ENCODE measurements at places on chromosomes 4 and X. TPM values are rescaled to one million over a fixed set of nuclear protein-coding genes. Genes with fewer than 3 reads are reported as not detected.
A peak's percentile ranks its signal among the peaks of the same experiment; 100 is the strongest.

The ZFP42 gene
- not detected for total RNA-seq

The LAGE3 gene
- total RNA-seq: 52.0 TPM

The PDE5A gene
- total RNA-seq: 39.7 TPM

DNA sequence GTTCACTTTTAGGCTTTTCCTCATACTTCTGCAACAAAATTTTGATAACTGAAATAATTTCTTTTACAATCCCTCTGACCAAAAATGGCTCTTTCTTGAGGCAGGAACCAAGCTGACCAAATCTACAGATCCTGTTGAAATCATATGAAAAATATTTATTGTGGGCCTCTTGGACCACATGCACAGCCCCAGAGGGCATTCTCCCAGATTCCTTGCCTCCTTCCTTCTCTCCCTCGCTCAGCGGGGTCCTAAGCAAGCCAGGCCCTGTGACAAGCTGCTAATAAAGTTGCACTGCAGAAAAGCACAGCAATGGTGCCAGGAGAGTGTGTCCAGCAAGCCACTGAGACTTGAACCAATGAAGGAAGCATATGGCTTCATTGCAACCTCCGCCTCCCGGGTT is 40.7 kb downstream of the PRDM5 start:
- no peaks in the 10 kb centered on the region for H3K27me3 ChIP-seq
- no peak overlapping the region for H3K4me3 ChIP-seq
- no peak for DNase-seq

- H3K36me3 ChIP-seq: no peaks in the 10 kb centered on the region
- H3K4me3 ChIP-seq: no peak overlapping the region
- DNase-seq: no peak
- H3K27me3 ChIP-seq: no peaks in the 10 kb centered on the region
These were observed 58.3 kb downstream of the GPRIN3 start for GRCh38 chr4:89249313-89249712.

GRCh38 chr4:1751919-1752283 is 30.6 kb downstream of the TACC3 start:
- no peaks in the 10 kb centered on the region for H3K27me3 ChIP-seq
- no peaks in the 10 kb centered on the region for H3K36me3 ChIP-seq
- no peak overlapping the region for H3K27ac ChIP-seq
- no peak for DNase-seq
- H3K4me3 ChIP-seq: no peak overlapping the region

DNA sequence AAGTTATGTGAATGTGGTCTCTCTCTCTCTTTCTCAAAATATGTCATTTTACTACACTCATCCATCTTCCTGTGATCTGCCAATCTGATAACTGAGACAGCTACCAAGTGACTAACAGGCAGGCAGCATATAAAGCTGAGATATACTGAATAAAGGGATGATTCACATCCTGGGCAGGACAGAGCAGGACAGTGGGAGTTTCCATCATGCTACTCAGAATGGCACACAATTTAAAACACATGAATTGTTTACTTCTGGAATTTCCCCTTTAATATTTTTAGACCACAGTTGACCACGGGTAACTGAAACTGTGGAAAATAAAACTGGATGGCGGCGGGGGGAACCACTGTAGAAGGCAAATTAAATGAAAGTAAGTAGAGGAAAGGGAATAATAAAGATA is 58.6 kb upstream of the DCTD start:
- H3K4me1 ChIP-seq: no peaks in the 10 kb centered on the region
- no peak for DNase-seq
- H3K4me3 ChIP-seq: no peak overlapping the region
- no peak overlapping the region for H3K27ac ChIP-seq
- H3K27me3 ChIP-seq: no peaks in the 10 kb centered on the region

DNA sequence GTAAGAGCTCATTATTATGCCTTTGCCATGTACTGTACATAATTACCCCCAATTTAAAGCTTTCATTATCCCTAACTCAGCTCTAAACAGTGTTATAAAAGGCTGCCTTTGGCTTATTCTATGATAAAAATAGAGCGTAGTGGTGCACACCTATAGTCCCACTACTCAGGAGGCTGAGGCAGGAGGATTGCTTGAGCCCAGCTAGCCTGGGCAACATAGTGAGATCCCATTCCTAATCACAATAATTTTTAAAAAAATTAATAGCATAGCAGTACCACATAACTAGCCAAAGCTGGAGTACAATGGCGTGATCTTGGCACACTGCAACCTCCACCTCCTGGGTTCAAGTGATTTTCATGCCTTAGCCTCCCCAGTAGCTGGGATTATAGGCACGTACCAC is 112.4 kb downstream of the PDS5A start:
- no peaks in the 10 kb centered on the region for H3K4me1 ChIP-seq
- H3K27me3 ChIP-seq: no peaks in the 10 kb centered on the region
- no peak for DNase-seq
- no peak overlapping the region for H3K4me3 ChIP-seq
- H3K36me3 ChIP-seq: peaks cover 31% of the 10 kb centered on the region

DNA sequence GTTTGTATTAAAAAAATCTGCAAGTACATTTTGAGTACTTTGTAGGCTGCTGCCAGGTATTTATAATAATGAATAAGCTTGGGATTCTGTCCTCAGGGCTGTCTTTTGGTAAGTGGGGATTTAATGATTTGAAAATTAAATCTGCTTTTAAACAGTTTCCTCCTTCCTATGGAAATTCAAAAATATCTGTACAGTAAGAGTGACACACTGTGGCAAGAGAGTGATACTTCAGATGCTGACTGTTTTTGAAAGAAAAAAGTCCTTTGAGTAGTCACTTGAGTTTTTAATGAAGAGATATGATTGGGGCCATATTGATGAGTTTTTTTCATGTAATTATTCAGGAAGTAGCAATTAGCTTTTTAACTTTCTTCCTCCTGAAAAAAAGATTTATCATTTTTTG is 49.2 kb downstream of the SMARCAD1 start:
- H3K27ac ChIP-seq: no peak overlapping the region
- H3K4me3 ChIP-seq: no peak overlapping the region
- no peaks in the 10 kb centered on the region for H3K4me1 ChIP-seq

DNA sequence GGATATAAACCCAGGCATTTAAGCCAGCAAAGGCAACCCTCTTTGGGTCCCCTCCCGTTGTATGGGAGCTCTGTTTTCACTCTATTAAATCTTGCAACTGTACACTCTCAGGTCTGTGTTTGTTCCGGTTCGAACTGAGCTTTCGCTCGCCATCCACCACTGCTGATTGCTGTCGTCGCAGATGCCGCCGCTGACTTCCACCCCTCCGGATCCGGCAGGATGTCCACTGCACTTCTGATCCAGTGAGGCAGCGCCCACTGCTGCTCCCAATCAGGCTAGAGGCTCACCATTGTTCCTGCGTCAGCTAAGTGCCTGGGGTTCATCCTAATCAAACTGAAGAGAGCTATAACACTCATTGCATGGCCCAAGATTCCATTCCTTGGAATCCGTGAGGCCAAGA is 49.2 kb downstream of the ENOPH1 start:
- no peak overlapping the region for H3K27ac ChIP-seq
- H3K4me3 ChIP-seq: no peak overlapping the region
- H3K4me1 ChIP-seq: no peaks in the 10 kb centered on the region
- H3K27me3 ChIP-seq: no peaks in the 10 kb centered on the region
- no peaks in the 10 kb centered on the region for H3K36me3 ChIP-seq

- no peaks in the 10 kb centered on the region for H3K27me3 ChIP-seq
- H3K27ac ChIP-seq: no peak overlapping the region
- H3K4me3 ChIP-seq: no peak overlapping the region
- peak; percentile 38 for DNase-seq
- peaks cover 23% of the 10 kb centered on the region for H3K36me3 ChIP-seq
- H3K4me1 ChIP-seq: no peaks in the 10 kb centered on the region
These were observed 6.4 kb downstream of the ELK1 start for GRCh38 chrX:47643926-47644325.

DNA sequence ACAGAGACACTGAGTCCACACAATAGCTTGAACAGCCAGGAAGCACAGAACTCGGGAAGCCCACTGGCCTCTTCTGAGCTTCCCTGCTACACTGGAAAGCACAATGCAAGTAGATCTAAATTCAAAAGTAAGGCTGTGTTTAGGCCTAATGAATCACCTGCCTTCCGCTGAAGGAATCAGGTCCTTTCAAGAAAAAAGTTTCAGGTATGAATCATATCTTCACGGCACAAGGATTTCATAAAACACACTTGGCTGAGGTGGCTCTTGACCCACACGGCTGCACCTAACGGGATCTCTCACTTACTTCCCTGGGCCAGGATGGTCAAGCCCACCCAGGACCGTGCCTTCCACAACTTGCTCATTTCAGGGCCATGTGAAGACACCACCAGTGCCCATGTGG is 59.3 kb downstream of the IRF2 start:
- no peaks in the 10 kb centered on the region for H3K27me3 ChIP-seq
- no peak overlapping the region for H3K27ac ChIP-seq
- H3K36me3 ChIP-seq: peaks cover 14% of the 10 kb centered on the region
- H3K4me1 ChIP-seq: no peaks in the 10 kb centered on the region
- H3K4me3 ChIP-seq: no peak overlapping the region

GRCh38 chr4:3484057-3484973 is 21.2 kb downstream of the DOK7 start:
- H3K4me3 ChIP-seq: no peak overlapping the region
- peaks cover 24% of the 10 kb centered on the region for H3K4me1 ChIP-seq
- peak; percentile 94 for DNase-seq
- no peaks in the 10 kb centered on the region for H3K36me3 ChIP-seq
- peak overlapping the region; percentile 96 for H3K27ac ChIP-seq

- H3K27me3 ChIP-seq: no peaks in the 10 kb centered on the region
- H3K4me1 ChIP-seq: peaks cover 18% of the 10 kb centered on the region
- DNase-seq: no peak
These were observed 53.5 kb downstream of the APBB2 start for GRCh38 chr4:41160856-41161255.

All from ascending aorta (tissue), 2 donors.